ENCODE measurements at places on chromosomes 5 and 9. TPM values are rescaled to one million over a fixed set of nuclear protein-coding genes. Genes with fewer than 3 reads are reported as not detected.

B4GALT1 gene
- 70.5 TPM for polyA plus RNA-seq

ENG gene
- polyA plus RNA-seq, result 43.2 TPM

FBN2 gene
- 2.2 TPM for polyA plus RNA-seq

TAF7 gene
- polyA plus RNA-seq, result 132 TPM

ANKDD1B gene
- polyA plus RNA-seq, result 3.8 TPM

FAM153A gene
- polyA plus RNA-seq, result 2.4 TPM

IL4 gene
- not detected for polyA plus RNA-seq

SPATA9 gene
- polyA plus RNA-seq, result 2.7 TPM

SLC25A2 gene
- polyA plus RNA-seq, result not detected

XPA gene
- polyA plus RNA-seq, result 18.0 TPM

PCDHB5 gene
- polyA plus RNA-seq, result 4.5 TPM

OR1J2 gene
- not detected for polyA plus RNA-seq

ITGA2 gene
- 14.5 TPM for polyA plus RNA-seq

PCDHB15 gene
- 2.2 TPM for polyA plus RNA-seq

CTSV gene
- 0.20 TPM for polyA plus RNA-seq

SH2D3C gene
- polyA plus RNA-seq, result 19.1 TPM

PCDHB9 gene
- polyA plus RNA-seq, result 0.80 TPM

RETREG1 gene
- 4.4 TPM for polyA plus RNA-seq

ERP44 gene
- polyA plus RNA-seq, result 43.7 TPM

SMIM32 gene
- not detected for polyA plus RNA-seq

C9orf153 gene
- polyA plus RNA-seq, result not detected

LTC4S gene
- 24.1 TPM for polyA plus RNA-seq

ADAMTS2 gene
- 5.2 TPM for polyA plus RNA-seq

TAF11L13 gene
- not detected for polyA plus RNA-seq

OR13F1 gene
- polyA plus RNA-seq, result not detected

CARTPT gene
- polyA plus RNA-seq, result 241 TPM

FBXL7 gene
- polyA plus RNA-seq, result 23.2 TPM

PCDHA13 gene
- polyA plus RNA-seq, result 0.13 TPM

PCDHGA11 gene
- 1.4 TPM for polyA plus RNA-seq

CCDC127 gene
- polyA plus RNA-seq, result 3.1 TPM

PCDHA12 gene
- polyA plus RNA-seq, result 0.32 TPM

NEK6 gene
- polyA plus RNA-seq, result 4.0 TPM

PARP8 gene
- polyA plus RNA-seq, result 25.1 TPM

PCDHGB2 gene
- polyA plus RNA-seq, result 1.8 TPM

HACD4 gene
- 1.7 TPM for polyA plus RNA-seq

MOCS2 gene
- polyA plus RNA-seq, result 204 TPM
